ENCODE measurements at places on chromosomes 7 and 10.

- peak; percentile 32 for DNase-seq
These were observed 4.8 kb downstream of the ELOVL3 start for GRCh38 chr10:102230861-102231356.

- peak; percentile 29 for DNase-seq
These were observed 27.3 kb downstream of the HYAL4 start for GRCh38 chr7:123871998-123872867.

DNA sequence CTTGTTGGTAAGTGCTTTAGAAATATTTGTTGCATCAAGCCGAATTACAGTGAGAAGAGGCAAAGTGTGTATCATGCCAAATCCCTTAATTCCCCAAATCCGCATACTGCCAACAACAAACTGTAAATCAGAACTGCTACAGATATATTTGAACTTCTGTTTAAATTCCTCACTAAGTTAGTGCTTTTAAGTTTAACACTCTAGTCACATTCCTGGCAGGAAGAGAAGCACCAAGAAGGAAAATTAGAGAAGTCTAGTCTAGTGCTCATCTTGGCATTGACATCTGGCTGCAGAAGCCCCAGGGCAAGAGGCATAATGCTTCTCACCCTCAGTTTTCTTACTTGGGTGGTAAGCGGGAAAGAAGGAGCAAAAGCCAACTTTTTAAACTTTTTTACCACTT, 343.5 kb downstream of the GPR37 start:
- no peak for DNase-seq

GRCh38 chr10:8279598-8279997, 225.1 kb downstream of the GATA3 start:
- peak; percentile 35 for DNase-seq

GRCh38 chr7:13042605-13043236, 355.3 kb downstream of the ARL4A start:
- DNase-seq, result no peak

GRCh38 chr10:44774676-44775401, 136.3 kb upstream of the TMEM72 start:
- peak; percentile 19 for DNase-seq

- no peak for DNase-seq
These were observed 5.9 kb downstream of the HECW1 start for GRCh38 chr7:43118313-43118712.

- peak; percentile 90 for DNase-seq
These were observed 221.6 kb upstream of the MKLN1 start for GRCh38 chr7:131105799-131106680.

- no peak for DNase-seq
These were observed 141.7 kb upstream of the PFKP start for GRCh38 chr10:2925631-2926030.

GRCh38 chr10:91103384-91104192, 116.9 kb upstream of the PCGF5 start:
- no peak for DNase-seq

DNA sequence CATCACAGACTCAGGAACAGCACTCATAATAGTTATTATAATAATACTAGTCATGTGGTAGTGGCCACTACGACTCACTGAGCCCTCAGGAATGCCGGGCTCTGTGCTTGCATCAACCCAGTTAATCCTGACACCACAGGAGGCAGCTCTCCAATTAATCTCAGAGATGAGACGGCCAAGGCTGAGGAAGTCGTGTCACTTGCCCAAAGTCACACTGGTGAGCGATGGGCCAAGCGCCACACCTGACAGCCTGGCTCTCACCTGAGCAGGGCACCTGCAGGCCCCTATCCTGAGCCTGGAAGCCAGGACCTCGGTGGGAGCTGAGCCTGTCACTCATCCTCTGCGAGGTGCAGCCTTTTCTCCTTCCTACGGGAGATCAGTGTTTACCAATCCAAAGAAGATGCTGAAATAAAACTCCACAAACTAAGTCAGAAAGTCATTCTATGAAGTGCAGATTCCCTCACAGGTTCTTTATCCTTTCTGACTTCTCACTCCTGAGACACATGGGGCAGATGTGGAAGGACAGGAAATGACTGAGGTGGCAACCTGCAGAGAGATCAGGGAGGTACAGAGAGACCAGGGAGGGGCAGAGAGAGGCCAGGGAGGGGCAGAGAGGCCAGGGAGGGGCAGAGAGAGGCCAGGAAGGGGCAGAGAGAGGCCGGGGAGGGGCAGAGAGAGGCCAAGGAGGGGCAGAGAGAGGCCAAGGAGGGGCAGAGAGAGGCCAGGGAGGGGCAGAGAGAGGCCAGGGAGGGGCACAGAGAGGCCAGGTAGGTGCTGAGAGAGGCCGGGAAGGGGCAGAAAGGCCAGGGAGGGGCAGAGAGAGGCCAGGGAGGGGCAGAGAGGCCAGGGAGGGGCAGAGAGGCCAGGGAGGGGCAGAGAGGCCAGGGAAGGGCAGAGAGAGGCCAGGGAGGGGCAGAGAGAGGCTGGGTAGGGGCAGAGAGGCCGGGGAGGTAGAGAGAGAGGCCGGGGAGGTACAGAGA, 38.5 kb downstream of the VIPR2 start:
- peak; percentile 37 for DNase-seq

- peak; percentile 11 for DNase-seq
These were observed 9.2 kb downstream of the TNPO3 start for GRCh38 chr7:129045682-129046081.

DNA sequence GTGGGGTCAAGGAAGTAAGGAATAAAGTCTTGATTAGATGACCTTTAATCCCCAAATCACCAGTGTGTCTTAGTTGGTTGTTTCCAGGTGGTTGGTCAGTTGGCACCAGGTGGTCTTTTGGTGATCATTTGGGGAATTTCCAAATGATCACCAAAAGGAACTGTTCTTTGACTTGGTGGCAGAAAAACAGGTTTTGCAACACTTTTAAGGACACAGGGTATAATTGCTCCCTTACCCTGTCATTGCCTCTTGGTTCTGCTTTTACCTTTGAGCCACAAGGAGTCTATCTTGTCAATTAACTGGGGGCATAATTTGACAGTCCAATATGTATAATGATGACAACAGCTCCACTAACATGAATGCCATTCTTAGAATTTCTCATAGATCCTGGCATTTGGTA, 104.2 kb downstream of the ADK start:
- no peak for DNase-seq

DNA sequence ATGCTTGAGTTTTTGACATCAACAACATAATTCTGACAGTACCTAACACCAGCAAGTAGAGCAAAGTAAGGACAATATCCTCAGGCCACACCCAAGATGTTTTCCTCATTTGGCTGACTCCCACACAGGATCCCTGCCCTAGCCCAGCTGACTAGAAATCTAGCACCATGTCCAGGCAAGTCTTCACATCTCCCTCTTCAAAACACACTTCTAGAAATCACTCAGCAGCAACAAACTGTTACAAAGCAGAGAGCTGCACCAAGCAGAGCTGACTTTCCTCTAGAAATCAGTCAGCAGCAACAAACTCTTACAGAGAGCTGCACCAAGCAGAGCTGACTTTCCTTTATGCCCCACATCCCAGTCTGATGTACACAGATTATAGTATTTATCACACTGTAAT, 7.7 kb downstream of the TMEM168 start:
- DNase-seq, result no peak

DNA sequence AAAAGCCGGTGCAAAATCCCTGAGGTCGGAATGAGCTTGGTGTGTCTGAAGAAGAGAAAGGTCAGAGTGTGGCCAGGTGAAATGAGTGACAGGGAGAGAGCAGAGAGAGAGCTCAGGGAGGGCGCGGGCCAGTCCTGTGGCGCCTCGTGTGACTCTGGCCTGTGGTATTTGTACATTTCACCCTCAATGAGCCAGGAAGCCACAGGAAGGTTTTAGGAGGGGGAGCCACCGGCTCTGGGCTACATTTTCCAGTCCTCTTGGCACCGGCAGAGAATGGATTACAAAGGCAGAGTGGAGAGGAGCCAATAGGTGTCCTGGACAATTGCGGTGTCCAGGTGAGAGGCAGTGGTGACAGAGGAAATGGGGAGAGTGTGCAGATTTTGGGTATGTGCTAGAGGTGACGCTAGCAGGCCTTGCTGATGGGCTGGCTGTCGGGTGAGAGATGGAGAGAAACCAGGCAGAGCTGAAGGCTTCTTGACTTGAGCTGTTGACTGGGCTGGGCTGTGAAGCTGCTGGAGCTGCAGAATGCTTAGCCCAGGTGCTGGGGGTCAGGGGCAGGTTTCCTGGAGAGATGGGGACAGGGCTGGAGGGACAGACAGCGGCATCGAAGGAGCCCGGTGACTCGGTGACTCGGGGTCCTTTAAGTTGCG, 38.1 kb downstream of the COL13A1 start:
- DNase-seq, result peak; percentile 92

GRCh38 chr7:143205560-143206293, 16.1 kb upstream of the TAS2R40 start:
- no peak for DNase-seq

GRCh38 chr10:69466158-69466490, 14.9 kb downstream of the TSPAN15 start:
- DNase-seq, result no peak

- no peak for DNase-seq
These were observed 1095.3 kb downstream of the GRM8 start for GRCh38 chr7:126157391-126157790.

DNA sequence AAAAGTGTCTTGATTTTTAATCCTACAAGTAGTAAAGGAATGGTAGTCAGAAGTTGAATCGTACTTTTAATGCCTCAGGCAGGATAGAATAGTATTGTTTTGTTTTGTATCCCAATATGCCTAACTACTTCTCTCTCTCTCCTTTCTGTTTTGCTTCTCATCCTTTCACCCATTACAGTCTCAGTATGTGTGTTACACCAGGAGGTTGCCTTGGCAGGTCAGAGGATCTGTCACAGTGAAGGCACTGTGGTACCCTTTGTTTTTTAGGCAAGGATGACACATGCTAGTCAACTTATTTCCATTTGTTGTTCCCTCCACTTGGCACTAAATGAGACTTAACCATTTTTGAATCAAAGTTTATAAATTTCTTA, 94.4 kb downstream of the MAPK8 start:
- DNase-seq, result no peak

- DNase-seq, result no peak
These were observed 146.3 kb downstream of the GALNT17 start for GRCh38 chr7:71278257-71278656.

GRCh38 chr10:121245754-121246153, 352.5 kb downstream of the FGFR2 start:
- DNase-seq, result no peak

DNA sequence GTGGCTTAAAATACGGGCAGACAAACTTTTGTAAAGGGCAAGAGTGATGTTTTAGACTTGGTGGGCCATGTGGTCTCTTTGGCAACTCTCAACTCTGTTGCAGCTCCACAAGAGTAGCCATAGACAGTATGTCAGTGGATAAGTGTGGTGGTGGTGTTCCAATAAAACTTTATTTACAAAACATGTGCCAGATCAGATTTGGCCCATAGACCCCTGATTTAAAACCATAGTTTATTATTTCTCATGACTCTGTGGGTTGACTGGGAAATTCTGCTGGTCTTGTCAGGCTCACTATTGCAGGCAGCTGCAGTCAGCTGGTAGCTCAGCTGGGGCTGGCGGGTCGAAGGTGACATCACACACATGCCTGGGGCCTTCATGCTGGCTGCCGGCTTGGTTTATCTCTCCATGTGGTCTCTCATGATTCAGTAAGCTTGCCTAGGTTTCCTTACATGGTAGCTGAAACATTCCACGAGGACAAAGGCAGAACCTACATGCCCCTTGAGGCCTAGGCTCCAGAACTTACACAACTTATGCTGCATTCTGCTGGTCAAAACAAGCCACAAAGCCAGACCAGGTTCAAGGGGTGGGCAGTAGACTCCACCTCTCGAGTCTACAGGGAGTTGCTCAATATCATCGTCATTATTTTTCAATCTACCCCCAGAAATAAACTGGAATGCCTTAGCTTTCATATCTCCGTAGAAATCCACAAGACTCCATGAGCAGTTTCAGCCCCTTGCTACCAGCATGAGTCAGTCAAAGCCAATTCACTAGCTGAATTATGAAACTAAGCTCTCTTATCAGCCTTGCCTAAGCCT, 245.7 kb downstream of the WDR11 start:
- DNase-seq, result no peak

GRCh38 chr10:97686301-97686961, 610 bp downstream of the AVPI1 start:
- DNase-seq, result no peak

DNA sequence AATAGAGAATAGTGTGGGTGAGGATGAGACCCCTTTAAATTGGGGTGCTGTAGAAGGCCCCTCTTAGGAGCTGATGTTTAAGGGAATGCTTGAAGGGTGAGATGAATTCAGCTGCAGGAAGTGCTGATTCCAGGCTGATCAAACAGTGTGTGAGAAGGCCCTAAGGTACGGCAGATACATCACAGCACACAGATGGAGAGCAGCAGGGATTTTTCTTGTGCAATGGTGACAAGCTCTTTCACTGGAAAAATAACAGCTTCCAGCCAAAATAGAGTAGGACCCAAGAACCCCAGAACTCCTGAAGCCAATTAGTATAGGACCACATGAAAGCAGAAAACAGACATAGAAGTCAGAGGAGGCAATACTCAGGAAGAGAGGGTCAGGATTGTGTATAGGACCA, 296.9 kb downstream of the ADRA2A start:
- no peak for DNase-seq

- DNase-seq, result no peak
These were observed 129.1 kb upstream of the ITGB1 start for GRCh38 chr10:33087152-33087551.

DNA sequence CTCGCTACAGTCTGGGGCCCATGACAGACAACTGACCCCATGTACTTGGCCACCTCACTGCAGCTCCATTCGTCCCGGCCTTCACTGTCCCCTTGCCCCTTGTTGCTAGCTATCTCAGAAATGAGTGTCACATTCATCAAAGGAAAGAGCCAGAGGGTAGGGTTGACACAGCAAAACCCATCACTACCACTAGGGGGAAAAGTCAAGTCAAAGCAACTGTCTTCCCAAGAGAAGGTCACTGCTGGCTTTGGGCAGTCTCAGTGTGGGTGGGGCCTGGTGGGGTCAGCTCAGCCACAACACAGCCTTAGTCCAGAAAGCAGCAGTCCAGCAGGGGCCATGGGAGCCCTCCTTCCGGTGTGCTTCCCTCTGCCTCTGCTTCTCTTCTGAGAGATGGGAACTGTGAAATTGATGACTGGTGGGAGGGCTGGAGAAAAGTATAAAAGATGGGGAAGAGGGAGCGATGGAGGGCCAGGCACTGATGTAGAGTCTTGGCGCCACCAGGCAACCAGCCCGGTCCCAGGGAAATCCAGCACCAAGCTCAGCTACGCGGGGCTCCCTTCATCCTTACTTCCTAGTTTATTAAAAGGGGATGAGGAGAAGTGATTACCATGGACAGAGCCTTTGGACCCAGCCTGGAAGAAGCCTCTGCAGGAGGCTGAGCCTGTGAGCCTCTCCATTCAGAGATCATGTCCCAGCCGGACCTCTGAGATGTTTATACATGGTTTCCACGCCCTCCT, 58.0 kb downstream of the PLXNA4 start:
- DNase-seq, result no peak

- DNase-seq, result peak; percentile 49
These were observed 50.0 kb upstream of the ITGB8 start for GRCh38 chr7:20280475-20281351.

GRCh38 chr7:46448478-46448877, 527.4 kb upstream of the IGFBP3 start:
- no peak for DNase-seq

All from AG20443 (cell line).